Omental fat pad (tissue), 4 donors: ENCODE measurements at places on chromosomes 1 and 21. TPM values are rescaled to one million over a fixed set of nuclear protein-coding genes. Genes with fewer than 3 reads are reported as not detected.

Gene EFNA3
- 1.6 TPM for total RNA-seq

Gene CDC7
- total RNA-seq = 1.4 TPM

Gene C1orf185
- not detected for total RNA-seq

Gene PHC2
- total RNA-seq = 154 TPM

Gene SLC26A9
- total RNA-seq = 0.24 TPM

Gene PFKFB2
- total RNA-seq = 4.0 TPM

Gene OLFML3
- 173 TPM for total RNA-seq

Gene EPHA2
- total RNA-seq = 16.0 TPM

Gene NUP210L
- total RNA-seq = 0.12 TPM

Gene TMPRSS2
- not detected for total RNA-seq

Gene CACNA1S
- total RNA-seq = not detected

Gene FMN2
- 1.2 TPM for total RNA-seq

Gene LMNA
- total RNA-seq = 377 TPM

Gene RXFP4
- not detected for total RNA-seq

Gene OPRD1
- not detected for total RNA-seq

Gene RGS13
- total RNA-seq = 0.63 TPM

Gene CNR2
- 0.09 TPM for total RNA-seq

Gene SPRR1B
- total RNA-seq = not detected

Gene RGS4
- total RNA-seq = 4.1 TPM

Gene HES2
- total RNA-seq = 0.12 TPM

Gene LCE5A
- total RNA-seq = not detected

Gene NPR1
- 108 TPM for total RNA-seq

Gene SUSD4
- 3.2 TPM for total RNA-seq

Gene RGS16
- 38.9 TPM for total RNA-seq

Gene ACOT11
- total RNA-seq = 3.5 TPM

Gene SLC9C2
- not detected for total RNA-seq

Gene MTMR11
- total RNA-seq = 3.2 TPM

Gene RSPO1
- 13.5 TPM for total RNA-seq

Gene USP25
- total RNA-seq = 62.8 TPM

Gene TCHH
- 0.46 TPM for total RNA-seq

Gene HFM1
- total RNA-seq = 1.7 TPM

Gene BGLAP
- not detected for total RNA-seq

Gene DMBX1
- not detected for total RNA-seq

Gene GCSAML
- total RNA-seq = 4.6 TPM

Gene TNFRSF1B
- total RNA-seq = 103 TPM

Gene LTN1
- 20.5 TPM for total RNA-seq

Gene NCF2
- 20.4 TPM for total RNA-seq

Gene HSD3B2
- total RNA-seq = 0.63 TPM

Gene FMO1
- total RNA-seq = 1.3 TPM

Gene SPATA45
- total RNA-seq = not detected

Gene SPRR2B
- not detected for total RNA-seq

Gene RGS18
- 4.0 TPM for total RNA-seq

Gene TMCO4
- 21.1 TPM for total RNA-seq

Gene SDCCAG8
- total RNA-seq = 60.2 TPM

Gene TNFRSF8
- 2.9 TPM for total RNA-seq

Gene MCOLN3
- 7.7 TPM for total RNA-seq

Gene DVL1
- total RNA-seq = 59.4 TPM

Gene GBP6
- total RNA-seq = not detected

Gene PRAMEF12
- not detected for total RNA-seq

Gene GPR37L1
- total RNA-seq = not detected

Gene NPPB
- total RNA-seq = not detected

Gene NBPF19
- 19.9 TPM for total RNA-seq

Gene NECTIN4
- not detected for total RNA-seq

Gene TIPRL
- 18.6 TPM for total RNA-seq

Gene GBP7
- total RNA-seq = not detected

Gene SAMD11
- 1.1 TPM for total RNA-seq
